ENCODE measurements at places on chromosomes 2 and 18.

GRCh38 chr2:201971531-201972228, 62.0 kb upstream of the FZD7 start:
- DNase-seq = no peak

GRCh38 chr2:460861-461260, 173.0 kb upstream of the ALKAL2 start:
- no peak for DNase-seq

DNA sequence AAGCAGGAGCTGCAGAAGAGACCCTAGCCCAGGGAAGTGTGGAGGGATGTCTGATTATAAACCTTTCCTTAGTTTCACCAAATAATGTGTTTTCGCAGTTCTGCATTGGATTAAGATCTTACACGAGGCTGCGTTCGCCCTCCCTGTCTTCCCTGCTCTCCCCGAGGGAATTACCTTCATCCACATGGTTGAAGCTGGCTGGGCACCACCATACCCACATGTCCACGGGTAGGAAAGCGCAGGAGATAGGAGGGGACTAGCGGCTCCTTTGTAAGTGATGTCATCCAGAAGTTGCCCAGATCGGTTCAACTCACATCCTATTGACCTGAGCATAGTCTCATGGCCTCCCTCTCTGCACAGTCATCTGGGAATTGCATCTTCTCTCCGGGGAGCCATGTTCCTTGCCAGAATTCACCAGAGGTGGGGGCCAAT, 1.1 kb downstream of the TTL start:
- DNase-seq = peak; percentile 9

- no peak for DNase-seq
Measured at GRCh38 chr2:37862620-37863019, 62.5 kb upstream of the RMDN2 start.

GRCh38 chr2:98461498-98462049, 16.9 kb downstream of the INPP4A start:
- no peak for DNase-seq
